ENCODE measurements at places on chromosomes 16 and 17.

- DNase-seq: peak; percentile 71
These were observed 6.8 kb upstream of the FLYWCH1 start for GRCh38 chr16:2904922-2905240.

GRCh38 chr17:32259586-32259985 is 6.0 kb upstream of the RHBDL3 start:
- no peak for DNase-seq

DNA sequence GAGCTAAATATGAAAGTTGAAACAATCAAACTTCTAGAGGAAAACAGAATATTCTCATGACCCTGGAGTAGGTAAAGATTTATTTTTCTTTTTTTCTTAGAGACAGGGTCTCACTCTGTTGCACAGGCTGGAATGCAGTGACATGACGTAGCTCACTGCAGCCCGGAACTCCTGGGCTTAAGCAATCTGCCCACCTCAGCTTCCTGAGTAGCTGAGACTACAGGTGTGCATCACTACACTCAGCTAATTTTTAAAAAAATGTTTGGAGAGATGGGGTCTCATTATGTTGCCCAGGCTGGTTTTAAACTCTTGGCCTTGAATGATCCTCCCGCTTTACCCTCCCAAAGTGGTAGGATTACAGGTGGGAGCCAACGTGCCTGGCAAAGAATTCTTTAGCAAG is 15.5 kb downstream of the IKZF3 start:
- no peak for DNase-seq

GRCh38 chr17:3030096-3030495 is 33.3 kb downstream of the OR1D5 start:
- peak; percentile 9 for DNase-seq

DNA sequence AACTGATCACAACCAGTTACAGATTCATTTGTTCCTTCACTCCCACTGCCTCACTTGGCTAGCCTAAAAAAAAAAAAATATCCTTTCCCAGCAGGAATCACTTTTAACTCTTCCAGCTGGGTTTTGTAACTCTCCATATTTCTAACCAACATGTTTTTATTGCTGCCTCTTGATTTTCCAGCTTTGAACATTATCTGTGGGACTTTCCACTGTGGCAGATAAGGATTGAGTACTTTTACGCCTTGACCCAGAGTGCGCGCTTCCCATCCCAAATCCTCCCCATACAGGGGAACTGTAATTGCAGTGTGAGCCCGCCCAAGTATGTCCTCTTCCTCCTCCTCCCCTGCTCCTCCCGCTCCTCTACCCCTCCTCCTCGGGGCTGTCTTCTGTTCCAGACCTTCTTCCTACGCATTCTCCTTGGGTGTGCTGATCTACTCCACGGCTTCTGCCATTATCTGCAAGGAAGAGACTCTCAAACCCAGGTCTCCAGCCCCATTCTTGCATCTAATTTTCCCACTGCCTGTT is 43.4 kb downstream of the CYB5D2 start:
- no peak for DNase-seq

DNA sequence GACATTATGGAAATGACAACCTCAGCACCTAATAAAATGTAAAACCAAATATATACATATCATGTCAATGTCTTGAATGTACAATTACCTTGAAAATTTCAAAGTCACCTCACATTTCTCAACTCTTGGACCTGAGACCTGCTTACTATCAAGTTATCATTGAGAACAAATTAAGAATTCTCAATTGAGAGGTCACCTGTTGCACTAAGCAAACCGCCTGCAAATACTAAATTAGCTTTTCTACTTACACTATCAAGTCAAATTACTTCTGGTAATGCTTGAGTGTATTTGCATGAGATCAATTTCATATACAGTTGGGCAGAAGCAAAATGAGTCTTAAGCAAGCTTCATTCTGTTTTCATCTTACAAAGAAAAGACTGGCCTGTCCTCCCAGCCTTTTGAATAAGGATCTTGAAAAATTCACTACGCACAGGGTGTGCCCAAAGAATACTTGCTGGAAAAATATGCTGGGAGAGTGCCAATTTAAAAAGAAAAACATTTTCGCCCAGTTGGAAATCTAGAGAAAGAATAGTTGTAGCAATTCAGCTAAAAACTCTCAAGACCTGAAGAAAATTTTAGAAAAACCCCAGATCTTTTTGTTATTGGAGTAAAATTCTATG is 35.7 kb downstream of the KANSL1 start:
- DNase-seq: no peak

DNA sequence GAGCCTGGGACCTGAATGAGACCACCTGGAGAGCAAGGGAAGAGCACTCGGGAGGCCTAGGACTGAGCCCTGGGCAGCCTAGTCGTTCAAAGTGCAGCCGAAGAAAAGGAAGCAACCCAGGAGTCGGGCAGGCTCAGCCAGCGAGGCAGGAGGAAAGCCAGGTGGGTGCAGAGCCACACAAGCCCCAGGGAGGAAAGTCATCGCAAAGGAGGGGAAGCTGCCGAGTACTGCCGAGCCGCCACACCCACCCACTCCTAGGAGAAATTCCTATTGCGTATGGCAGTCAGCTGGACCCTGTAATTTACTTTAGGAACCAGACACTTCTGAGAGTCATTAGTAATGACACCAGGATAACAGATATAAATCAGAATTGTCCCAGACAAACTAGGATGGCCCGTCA is 187.6 kb downstream of the KATNIP start:
- DNase-seq: no peak

DNA sequence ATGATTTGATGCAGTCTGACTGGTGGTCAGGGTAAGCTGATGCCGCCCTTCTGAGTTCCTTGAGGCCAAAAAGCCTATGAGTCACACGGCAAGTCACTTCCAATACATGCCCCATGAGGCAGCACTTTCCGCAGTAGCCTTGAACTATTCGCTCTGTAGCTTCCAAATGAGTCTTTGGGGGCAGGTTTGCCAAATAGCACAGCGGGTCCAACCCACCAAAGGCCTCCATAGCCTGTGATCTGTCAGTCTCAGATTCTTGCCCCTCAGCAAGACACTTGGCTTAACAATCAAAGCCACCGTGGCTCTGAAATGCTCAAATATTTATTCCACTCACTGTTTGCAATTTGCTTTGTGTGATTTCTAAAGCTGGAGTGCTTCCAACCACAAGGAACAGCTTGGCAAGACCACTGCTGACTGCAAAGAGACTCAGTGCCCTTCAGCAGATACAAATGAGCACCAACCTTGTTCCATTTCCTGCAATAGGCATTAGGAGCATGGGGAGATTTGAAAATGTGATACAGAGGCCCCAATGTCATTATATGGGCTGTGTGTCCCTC is 45.4 kb downstream of the CLEC19A start:
- DNase-seq: no peak

DNA sequence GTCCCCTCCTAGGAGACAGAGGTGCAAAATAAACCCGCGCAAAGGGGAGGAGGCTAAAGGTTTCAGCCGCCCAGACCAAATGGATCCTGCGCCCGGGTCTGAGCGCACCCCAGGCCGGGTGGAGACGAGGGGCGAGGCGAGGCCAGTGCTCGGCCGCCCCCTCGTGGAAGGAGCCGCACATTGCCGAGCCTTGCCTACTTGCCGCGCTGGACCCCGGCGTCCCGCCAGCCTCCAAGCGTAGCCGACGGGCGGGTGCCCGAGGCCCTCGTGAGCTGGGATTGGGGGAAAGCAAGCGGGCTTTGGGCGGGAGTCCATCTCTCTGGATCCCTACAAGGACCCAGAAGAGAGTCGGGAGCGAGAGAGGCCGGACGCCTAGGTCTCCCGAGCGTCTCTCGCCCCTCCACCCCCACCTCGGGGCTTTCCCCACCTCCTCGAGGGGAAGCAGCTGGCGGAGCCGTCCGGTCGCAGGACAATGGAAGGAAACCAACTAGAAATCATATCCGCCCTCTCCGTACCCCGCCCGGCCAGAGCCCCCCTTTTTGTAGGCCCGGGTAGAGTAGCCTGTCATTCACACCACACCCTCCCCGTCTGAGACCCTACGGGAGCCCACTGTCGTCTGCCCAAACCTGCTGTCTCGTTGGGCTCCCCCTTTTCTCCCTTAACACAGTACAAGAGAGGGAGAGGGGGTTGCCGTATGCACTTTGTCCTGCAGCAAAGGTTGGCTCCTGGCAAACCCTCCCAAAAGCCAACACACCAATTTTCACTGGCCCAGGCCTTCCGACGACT is 664 bp upstream of the BCL6B start:
- DNase-seq: peak; percentile 92

DNA sequence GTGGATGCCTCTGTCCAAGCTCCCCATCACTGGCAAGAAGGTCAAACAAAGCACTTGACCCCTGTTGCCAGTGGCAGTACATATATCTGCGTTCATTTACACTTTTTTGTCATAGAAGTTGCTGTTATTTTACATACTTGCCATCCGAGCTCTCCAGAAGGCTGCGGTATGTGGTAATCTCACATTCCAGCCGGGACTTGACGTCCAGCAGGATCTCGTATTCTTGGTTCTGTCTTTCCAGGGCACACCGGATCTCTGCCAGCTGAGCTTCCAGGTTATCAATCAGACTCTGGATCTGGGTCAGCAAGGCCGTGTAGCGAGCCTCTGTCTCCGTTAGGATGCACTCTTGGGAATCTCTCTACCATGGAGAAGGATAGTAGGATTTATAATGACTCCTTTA is 6.6 kb downstream of the KRT39 start:
- no peak for DNase-seq

DNA sequence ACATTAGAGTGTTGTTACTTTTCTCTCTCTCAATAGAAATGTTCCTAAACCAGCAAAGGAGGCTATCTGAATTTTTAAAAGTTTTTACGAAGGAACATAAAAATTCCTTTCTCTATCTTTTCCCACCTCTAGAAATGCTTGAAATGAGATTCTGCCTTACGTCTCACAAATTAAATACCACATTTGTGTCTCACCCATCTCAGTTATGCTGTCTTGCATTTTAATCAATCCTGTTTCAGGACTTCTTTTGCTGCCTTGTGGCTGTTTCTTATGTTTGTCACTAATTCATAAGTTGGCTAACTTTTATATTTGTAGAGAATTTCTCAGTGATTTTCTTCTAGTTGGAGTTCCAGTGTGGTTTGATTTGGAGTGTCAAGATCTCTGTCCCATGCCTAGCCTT is 3.5 kb downstream of the OMG start:
- DNase-seq: no peak
